ENCODE measurements at places on chromosomes 11 and 22.

- no peak for DNase-seq
Observed at GRCh38 chr11:69368119-69368880, 74.3 kb downstream of the MYEOV start.

GRCh38 chr22:29872144-29872893, 10.7 kb upstream of the MTMR3 start:
- no peak for DNase-seq

DNA sequence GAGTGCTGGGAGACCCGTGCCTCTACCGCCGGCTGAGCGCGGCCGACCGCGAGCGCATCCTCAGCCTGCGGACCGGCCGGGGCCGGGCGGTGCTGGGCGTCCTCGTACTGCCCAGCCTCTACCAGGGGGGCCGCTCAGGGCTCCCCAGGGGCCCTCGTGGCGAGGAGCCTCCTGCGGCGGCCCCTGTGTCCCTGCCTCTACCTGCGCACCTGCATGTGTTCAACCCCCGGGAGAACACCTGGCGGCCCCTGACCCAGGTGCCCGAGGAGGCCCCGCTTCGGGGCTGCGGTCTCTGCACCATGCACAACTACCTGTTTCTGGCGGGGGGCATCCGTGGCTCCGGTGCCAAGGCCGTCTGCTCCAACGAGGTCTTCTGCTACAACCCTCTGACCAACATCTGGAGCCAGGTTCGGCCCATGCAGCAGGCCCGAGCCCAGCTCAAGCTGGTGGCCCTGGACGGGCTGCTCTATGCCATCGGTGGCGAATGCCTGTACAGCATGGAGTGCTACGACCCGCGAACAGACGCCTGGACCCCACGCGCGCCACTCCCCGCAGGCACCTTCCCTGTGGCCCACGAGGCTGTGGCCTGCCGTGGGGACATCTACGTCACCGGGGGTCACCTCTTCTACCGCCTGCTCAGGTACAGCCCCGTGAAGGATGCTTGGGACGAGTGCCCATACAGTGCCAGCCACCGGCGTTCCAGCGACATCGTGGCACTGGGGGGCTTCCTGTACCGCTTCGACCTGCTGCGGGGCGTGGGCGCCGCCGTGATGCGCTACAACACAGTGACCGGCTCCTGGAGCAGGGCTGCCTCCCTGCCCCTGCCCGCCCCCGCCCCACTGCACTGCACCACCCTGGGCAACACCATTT, 3.5 kb downstream of the KLHDC7B start:
- DNase-seq: no peak

GRCh38 chr22:31753005-31753633, 700 bp upstream of the DEPDC5 start:
- no peak for DNase-seq

Data from T follicular helper cell (primary cell).